Umbilical cord (tissue), 2 donors: ENCODE measurements at places on chromosomes 3 and 15. TPM values are rescaled to one million over a fixed set of nuclear protein-coding genes. Genes with fewer than 3 reads are reported as not detected.

- no peak for DNase-seq
Observed at GRCh38 chr15:74642734-74643664, 27.4 kb downstream of the CLK3 start.

DNA sequence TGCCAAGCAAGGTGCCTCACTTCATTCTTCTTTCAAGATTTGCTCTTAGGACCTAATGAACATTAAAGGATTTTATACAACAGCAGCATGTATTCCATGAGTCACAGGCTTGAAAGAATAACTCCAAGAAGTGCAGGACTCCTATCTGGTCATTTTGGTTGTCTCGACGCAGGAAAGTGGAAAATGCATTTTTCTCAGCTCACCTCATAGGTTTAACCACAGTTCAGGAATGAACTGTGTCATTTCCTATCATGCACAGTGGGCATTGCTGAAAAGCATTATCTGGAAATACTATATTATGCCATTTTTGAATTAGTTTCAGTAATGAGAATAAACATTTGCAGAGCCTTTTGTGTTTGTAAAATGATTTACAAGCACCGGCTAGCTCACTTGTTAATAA, 98.7 kb upstream of the BFSP2 start:
- DNase-seq, result peak; percentile 36

DNA sequence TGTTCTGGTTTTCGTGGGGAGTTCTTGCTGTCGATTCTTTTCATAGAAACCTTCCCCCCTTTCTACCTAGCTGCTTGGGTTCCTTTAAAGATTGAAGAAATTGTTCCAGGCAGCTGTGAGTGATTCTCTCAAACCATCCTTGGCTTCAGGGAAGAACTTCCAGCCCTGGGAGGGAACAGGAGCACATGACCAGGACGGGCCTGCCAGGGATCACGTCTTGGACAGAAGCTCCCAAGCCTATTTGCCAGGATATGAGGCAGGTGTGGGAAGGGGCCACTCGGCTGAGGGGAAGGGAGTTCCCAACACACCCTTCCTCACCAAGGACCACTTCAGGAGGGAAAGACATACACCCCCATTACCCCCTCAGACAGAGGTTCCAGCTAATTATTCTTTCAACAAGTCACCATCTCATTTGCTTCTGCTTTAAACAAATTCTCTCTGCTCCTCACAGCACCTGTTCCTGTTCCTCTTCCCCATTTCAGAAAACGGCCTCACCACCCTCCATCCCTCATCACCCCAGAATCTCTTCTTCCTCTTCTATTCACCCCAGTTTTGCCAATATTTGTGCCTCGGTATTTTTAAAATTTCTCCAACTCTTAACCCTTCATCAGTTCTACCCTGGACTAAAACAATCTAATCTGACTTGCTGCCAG, 62.5 kb downstream of the WHAMM start:
- DNase-seq, result no peak

The MOBP gene
- 1.9 TPM for total RNA-seq

DNA sequence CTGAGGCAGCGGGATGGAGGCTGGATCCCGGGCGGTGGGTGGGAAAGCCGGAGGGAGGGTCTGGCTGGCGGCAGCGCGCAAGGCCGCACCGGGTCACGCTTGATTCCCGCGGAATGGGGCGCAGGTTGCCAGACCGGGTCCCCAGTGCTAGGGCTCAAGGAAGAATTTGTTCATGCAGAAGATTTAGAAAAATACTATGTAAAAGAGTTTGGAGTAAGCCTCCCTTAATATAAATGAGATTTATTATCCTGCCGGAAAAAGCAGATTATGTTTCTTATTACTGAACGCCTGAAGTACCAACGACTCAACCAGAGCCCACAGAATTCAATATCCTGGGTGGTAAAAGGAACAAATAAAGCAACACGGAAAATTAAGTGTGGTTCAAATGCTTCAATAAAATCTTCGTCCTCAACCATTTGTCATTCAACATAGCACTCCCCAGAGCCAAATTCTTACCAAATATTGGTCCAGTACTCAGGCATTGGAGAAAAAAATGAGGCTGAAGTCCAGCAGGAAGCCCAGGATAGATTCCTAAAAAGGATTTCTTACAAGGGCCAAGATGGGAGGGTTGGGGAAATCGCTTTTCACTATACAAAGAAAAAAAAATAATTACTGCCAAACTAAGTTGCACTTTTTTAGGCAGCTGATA, 1.2 kb upstream of the ZBTB20 start:
- peak; percentile 19 for DNase-seq

DNA sequence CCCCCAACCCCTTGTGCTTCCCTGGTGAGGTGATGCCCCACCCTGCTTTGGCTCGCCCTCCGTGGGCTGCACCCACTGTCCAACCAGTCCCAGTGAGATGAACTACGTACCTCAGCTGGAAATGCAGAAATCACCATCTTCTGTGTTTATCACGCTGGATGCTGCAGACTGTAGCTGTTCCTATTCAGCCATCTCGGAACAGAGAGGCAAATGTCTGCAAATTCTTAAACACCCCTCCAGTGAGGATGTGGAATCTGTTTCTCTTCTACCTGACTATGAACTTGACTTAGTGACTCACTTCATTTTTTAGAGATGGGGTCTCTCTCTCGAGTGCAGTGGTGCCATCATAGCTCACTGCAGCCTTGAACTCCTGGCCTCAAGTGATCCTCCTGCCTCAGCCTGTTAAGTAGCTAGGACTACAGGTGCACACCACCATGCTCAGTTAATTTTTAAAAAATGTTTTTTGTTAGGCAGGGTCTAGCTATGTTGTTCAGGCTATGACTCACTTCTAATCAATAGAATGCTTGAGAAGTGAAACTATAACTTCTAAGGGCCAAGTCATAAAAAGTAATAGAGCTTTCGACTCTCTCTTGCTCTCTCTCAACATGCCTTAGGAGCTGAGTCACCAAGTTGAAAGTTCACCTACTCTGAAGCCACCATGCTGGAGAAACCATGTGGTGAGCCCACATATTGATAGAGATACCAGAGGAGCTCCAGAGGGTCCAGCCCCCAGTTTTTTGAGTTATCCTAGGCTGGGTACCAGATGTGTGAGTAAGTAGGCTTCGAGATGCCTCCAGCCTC, 11.5 kb upstream of the PARP14 start:
- DNase-seq, result no peak

DNA sequence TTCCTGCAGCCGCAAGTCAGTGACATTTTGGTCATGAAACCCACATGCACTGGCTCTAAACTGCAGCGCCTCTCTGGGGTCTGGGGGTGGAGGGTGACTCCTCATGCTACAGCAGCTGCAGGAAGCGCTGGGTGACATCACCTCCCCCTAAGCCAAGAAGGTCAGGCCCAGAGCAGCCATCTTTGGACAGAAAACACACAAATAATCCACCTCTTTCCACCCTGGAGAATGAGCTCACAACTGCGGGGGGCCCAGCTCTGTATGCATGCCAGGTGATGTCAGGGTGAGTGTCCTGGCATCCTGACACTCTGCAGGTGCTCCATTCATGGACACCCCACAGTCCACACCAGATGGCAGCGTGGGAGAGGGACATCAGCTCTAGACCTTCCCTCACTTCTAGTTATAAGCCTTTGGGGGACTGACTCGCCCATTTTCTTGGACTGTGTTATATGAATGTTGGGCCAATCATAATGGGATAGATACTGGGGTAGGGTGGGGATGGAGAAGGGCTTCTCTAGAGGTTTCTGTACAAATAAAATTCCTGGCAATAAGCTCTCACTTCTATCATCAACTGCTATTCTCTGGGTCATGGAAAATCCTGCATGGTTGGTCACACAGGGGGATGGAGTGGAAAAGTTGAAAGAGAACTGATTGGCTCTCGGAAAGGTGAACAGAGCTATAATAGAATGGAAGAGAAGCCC, 70.7 kb upstream of the THBS1 start:
- DNase-seq, result no peak

GRCh38 chr15:99238849-99239248, 10.5 kb downstream of the TTC23 start:
- DNase-seq, result no peak

GRCh38 chr3:151630938-151631441, 102.7 kb upstream of the AADACL2 start:
- DNase-seq, result peak; percentile 53
